ENCODE measurements at places on chromosomes 6 and 20. TPM values are rescaled to one million over a fixed set of nuclear protein-coding genes. Genes with fewer than 3 reads are reported as not detected.

DNA sequence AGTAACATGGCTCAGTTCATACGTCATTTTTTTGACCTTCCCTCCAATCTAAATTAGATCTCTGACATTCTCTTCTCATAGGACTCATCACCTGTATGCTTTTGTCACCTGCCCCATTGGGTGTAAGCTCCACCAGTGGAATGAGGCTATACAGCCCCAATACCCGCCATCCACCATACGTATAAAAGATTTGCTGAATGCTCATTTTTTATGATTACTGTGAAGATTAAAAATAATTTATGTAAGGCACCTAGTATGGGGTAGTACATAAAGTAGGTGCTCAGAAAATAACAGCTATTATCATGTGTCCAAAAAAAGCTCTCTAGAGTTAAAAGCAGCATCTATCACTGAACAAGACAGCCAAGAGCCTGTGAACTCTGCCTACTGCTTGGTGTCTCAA lies 24.1 kb downstream of the NCOA5 start:
- DNase-seq: no peak

GRCh38 chr20:62856931-62857619 lies 4.5 kb downstream of the TCFL5 start:
- DNase-seq: no peak

GRCh38 chr20:19344341-19344740 lies 131.9 kb downstream of the SLC24A3 start:
- DNase-seq: no peak

DNA sequence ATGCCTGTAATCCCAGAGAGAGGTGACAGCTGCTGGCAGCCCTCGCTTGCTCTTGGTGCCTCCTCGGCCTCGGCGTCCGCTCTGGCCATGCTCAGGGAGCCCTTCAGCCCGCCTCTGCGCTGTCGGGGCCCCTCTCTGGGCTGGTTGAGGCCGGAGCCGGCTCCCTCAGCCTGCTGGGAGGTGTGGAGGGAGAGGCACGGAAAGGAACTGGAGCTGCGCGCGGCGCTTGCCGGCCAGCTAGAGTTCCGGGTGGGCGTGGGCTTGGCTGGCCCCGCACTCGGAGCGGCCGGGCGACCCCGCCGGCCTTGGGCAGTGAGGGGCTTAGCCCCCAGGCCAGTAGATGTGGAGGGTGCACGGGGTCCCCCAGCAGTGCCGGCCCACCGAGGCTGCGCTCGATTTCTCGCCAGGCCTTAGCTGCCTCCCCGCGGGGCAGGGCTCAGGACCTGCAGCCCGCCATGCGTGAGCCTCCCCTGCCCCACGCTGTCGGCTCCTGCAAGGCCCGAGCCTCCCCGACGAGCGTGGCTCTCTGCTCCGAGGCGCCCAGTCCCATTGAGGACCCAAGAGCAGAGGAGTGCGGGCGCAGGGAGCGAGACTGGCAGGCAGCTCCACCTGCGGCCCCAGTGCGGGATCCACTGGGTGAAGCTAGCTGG lies 34.6 kb downstream of the C6orf52 start:
- DNase-seq: no peak

Gene COL19A1
- total RNA-seq: not detected

- no peak for DNase-seq
Observed at GRCh38 chr6:134410541-134410940, 92.6 kb upstream of the SGK1 start.

GRCh38 chr6:144586986-144587385 lies 301.9 kb downstream of the UTRN start:
- DNase-seq: no peak

GRCh38 chr6:33985947-33986346 lies 159.9 kb downstream of the GRM4 start:
- DNase-seq: no peak

GRCh38 chr6:144365271-144365670 lies 80.1 kb downstream of the UTRN start:
- no peak for DNase-seq

Measured in MG63 (cell line).